BE2C (cell line): ENCODE measurements at places on chromosomes 6 and 20.

DNA sequence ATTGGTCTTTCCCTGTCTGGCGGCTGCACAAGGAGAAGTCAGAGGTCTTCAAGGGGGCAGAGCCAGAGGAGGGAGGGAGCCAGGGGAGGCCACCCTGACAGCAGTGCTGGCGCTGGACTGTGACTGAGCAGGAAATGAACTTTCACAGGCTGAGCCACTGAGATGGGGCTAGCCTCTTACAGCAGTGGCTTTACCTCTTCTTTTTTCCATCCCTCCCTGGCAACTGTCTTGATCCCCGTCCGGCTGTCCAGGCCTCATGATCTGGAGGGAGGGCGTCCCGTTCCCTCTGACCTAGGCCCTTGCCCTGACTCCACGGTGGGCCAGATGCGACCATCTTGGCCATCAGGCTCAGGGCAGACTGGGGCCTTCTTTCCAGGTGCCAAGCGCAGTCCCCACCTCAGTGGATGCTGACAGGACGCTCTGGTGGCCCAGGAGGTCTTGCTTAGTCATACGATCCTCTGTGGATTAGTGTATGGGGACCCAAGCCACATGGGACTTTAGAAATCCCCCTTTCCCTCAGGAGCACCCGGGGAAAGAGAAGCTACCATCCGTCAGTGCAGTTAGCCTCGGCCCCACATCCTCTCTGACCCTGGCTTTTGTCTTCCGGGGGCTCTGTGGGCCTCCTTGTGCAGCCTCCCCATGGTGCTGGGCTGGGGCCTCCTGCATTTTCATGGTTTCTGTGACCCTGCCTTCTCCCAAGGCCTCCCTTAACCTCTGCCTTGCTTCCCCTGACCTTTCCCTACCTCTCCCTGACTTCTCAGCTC lies 57.4 kb upstream of the CCDC167 start:
- DNase-seq, result no peak

- peak; percentile 41 for DNase-seq
These were observed 13.5 kb upstream of the RAB5IF start for GRCh38 chr20:36591854-36592641.

DNA sequence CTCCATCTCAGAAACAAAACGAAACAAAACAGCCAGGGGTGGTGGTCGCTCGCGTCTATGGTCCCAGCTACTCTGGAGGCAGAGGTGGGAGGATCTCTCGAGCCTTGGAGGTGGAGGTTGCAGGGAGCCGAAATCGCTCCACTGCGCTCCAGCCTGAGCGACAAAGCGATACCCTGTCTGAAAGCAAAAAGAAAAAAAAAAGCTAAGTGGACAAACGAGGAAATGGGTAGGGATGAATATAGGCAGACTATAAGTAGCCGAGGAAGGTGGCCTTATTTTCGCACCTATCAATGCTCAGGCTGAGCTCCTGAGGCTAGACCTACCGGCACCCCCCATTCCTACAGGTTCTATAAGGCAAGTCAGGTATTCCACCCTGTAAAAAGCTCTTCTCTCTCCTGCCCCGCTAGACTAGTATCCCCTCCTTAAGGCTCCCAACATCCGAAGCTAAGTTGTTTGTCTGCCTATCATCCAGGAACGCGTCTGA lies 650 bp upstream of the CASP8AP2 start:
- DNase-seq, result no peak

- no peak for DNase-seq
These were observed 49.4 kb upstream of the FNDC1 start for GRCh38 chr6:159119791-159120190.

- no peak for DNase-seq
These were observed at the start of gene FAM162B for GRCh38 chr6:116764961-116765841. TSS of gene FAM162B (minus strand) at chr6:116765719. CDS start at chr6:116765576, 143 bp downstream.

DNA sequence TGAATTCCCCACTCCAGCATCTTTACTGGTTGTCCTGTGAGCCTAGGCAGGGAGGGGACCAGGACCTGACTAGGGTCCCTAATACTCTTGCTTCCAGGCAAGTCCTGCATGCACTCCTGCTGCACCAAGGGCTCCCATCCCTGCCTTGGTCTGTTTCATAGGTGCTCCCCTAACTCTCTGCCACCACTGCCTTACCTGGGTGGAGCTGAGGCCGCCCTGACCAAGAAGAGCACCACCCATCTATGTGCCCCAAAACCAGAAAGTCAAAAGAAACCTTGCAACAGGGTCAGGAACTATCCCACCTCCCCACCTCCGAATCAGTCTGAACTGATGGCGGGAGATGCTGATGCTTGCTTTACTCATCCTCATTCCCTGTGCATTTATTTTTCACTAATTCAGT lies 23.6 kb downstream of the HLA-G start:
- no peak for DNase-seq

GRCh38 chr6:139613496-139613895 lies 239.0 kb upstream of the CITED2 start:
- no peak for DNase-seq

DNA sequence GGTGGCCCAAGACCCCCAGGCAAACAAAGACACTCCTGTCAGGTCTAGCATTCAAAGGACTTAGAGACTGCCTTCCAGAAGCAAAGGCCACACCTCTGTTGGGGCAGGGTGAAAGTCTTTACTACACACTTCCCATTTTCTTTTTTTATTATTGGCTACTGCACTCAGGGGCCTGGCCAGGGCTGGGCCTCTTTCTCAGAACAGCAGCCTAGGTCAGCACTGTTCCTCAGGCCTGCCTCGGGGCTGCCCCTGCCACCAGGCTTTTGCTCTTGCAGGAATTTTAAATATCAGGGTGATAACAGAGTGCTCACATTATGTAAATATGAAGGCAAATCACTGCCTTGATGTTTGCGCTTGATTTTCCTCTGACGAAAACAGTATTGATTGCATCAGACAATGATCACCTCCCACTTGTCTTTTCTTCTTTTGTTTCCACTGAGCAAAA lies 18.5 kb downstream of the GSTA4 start:
- no peak for DNase-seq

- no peak for DNase-seq
These were observed 679 bp downstream of the ADGRF5 start for GRCh38 chr6:46921059-46921458.

- DNase-seq, result no peak
These were observed 66.4 kb downstream of the LY86 start for GRCh38 chr6:6654599-6655575.

DNA sequence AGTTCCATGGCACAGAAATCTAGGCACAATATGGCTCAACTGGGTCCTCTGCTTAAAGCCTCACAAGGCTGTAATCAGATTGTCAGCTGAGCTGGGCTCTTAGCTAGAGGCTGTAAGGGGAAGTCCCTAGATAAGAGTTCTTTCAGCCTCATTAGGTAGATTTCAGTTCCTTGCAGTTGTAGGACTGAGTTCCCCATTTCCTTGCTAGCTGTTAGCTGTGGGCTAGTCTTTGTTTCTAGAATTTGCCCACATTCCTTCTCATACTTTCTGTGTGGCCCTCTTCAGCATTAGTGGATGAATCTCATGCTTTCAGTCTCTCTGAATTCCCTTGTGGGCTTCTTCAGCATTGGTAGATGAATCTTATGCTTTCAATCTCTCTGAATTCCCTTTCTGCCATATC lies 71.0 kb upstream of the MRAP2 start:
- no peak for DNase-seq

- no peak for DNase-seq
These were observed 8.8 kb downstream of the SLC35F1 start for GRCh38 chr6:117915846-117916245.

DNA sequence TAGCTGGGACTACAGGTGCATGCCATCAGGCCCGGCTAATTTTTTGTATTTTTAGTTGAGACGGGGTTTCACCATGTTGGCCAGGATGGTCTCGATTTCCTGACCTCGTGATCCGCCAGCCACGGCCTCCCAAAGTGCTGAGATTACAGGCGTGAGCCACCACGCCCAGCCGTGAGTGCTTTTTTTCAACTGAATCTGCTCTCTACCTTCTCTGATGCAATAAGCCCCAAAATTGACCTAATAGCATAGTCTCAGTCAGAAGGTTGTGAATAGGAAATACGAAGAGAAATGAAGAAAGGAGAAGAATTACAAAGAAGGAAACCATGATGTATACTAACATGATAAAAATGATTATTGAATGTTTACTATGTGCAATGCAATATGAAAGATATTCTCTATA lies 33.2 kb downstream of the BEND6 start:
- DNase-seq, result no peak

DNA sequence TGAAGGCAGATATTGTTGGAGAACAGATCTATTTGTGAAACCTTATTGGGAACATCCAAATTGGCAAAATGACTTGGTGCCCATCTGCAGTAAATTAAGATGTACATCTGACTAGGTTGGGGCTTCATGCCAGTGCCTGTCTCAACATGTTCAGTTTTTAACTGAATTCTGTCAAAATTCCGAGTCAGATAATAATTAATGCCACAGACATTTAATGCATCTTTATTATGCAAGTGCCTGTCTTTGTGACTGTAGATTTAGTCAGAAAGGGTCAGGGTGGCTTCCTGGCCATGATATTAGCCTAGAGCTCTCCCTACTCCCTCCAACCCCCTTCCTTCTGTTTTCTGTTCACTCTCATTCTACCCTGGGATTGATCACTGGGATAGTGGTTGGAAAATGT lies 199.3 kb upstream of the FLRT3 start:
- no peak for DNase-seq

DNA sequence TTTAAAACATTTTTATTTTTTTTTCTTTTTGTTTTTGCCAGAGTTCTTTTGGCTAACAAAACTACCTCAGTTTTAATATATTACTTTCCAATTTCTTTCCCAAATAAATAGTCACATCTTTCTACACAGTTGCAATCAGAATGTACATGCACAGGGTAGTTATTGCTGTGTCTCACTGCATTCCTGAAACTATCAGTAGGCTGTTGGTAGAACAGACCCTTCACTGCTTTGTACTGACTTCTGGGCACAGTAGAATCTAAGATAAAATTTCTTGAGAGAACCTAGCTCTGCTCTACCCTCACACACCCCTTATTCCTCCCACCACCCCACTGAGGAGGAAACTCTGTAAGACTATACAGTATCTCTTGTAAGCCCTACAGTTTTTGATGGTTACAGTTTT lies 19.9 kb downstream of the TPX2 start:
- no peak for DNase-seq

- no peak for DNase-seq
These were observed 184.3 kb downstream of the EDN1 start for GRCh38 chr6:12474167-12475140.

GRCh38 chr6:129312880-129313279 lies 397.1 kb downstream of the ARHGAP18 start:
- DNase-seq, result no peak

DNA sequence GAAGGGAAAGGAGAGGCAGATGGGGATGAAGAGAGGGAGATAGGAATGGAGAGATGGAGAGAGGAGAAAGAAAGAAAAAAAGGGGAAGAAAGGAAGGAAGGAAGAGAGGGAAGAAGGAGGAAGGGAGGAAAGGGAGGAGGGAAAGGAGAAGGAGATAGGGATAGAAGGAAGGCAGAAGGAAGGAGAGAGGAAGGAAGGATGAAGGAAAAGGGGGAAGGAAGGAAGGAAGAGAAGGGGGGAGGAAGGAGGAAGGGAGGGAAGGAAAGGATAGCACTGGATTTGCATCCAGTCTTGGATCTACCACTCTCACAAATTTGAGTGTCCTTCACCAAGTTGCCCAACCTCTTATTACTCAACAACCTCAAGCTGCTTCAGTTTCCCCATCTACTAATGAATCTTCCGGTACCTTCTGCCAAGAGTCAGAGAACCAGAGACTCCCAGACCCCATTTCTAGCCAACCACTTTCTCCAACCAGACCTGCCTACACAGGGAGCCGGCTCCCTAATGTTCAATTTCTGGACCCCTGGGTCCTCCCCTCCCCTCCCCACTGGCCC lies 79.7 kb upstream of the FOXP4 start:
- DNase-seq, result no peak

- DNase-seq, result peak; percentile 11
These were observed 15.0 kb upstream of the DTNBP1 start for GRCh38 chr6:15677822-15678221.

- no peak for DNase-seq
These were observed 34.9 kb upstream of the UTRN start for GRCh38 chr6:144250276-144250675.

- DNase-seq, result no peak
These were observed 81.7 kb downstream of the QKI start for GRCh38 chr6:163496205-163496604.

DNA sequence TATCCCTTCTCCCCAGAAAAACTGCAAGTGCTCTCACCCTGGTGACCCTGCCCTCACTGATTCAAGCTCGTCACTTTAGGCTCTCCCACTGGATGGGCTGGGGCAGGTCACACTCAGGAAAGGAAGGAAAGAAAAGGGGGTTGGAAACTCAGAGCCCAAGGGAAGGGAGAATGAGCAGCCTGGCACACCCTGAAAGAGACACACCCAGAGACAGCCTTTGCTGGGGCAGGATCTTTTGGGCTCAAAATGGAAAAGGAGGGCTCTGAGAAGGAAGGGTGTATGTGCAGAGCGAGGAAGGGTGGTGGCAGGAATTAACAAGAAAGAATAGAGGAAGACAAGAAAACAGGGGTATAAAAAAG lies 2.5 kb downstream of the PPP1R18 start:
- DNase-seq, result no peak

- peak; percentile 55 for DNase-seq
These were observed 116.3 kb upstream of the CHD6 start for GRCh38 chr20:41734506-41734945.

- no peak for DNase-seq
These were observed 33.0 kb downstream of the BACH2 start for GRCh38 chr6:90263633-90264032.

DNA sequence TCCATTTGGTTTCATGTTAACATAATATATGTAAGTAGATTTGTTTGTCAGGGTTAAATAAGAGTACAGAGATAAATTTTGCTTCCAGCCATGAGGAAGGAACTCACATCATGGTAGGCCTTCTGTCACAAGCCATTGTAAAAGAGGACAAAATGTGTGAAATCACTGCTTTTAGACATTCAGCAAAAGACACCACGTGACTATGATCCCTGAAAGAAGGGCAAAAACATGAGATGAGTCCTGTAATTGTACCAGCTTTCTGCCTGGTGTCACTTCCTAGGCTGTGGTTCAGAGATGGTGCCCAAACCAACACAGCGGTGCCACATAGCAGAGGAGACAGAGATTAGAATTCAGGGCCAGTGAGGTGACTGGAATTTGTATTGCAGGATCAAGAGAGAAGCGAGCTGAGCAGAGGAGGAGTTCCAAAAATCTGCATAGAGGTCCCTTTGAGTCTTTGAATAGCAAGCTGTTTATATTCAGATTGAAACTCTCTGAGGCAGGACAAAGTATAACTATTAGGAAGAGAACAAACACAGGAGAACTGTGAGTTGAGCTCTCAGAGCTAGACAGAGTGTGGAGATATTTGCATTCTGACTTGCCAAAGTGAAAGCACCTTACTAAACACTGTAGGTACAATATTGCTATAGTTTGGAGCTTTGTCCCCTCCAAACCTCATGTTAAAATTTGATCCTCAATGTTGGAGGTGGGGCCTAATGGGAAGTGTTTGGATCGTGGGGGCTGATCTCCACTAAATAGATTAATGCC lies 52.6 kb upstream of the PDE7B start:
- DNase-seq, result no peak

DNA sequence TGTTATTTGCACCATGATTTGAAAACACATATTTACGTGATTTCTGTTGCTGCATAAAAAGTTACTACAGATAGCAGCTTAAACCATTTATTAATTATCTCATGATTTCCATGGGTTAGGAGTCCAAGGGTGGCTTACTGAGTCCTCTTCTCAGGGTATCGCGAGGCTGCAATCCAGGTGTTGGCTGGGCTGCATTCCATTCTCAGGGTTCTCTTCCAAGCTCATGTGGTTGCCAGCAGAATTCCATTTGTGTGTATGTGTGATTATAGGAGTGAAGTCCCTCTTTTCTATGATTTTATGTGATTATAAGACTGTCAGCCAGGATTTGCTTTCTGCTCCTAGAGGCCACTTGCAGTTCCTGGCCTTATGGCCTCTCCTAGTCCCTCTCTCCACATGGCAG lies 135.1 kb downstream of the FAM83B start:
- no peak for DNase-seq
